CD4-positive, alpha-beta T cell treated with Interleukin-2 at 100 ng/mL for 4 hours (primary cell): ENCODE measurements at places on chromosomes 6 and 20.

- DNase-seq = peak; percentile 83
Measured at GRCh38 chr6:25050356-25050755, 114.6 kb upstream of the RIPOR2 start.

- DNase-seq = no peak
Measured at GRCh38 chr6:160027076-160027475, 58.2 kb downstream of the IGF2R start.

DNA sequence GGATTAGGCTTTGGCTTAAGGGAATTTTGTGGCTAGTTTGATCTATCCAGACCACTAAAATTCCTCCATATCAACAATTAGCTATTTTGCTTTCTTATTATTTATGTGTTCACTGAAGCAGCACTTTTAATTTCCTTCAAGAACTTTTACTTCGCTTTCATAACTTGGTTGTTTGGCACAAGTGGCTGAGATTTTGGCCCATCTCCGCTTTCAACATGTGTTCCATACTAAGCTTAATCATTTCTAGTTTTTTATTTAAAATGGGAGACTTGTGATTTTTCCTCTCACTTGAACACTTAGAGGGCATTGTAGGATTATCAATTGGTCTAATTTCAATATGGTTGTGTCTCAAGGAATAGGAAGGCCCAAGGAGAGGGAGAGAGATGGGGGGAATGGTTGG lies 102.4 kb upstream of the HSF2 start:
- DNase-seq = no peak

DNA sequence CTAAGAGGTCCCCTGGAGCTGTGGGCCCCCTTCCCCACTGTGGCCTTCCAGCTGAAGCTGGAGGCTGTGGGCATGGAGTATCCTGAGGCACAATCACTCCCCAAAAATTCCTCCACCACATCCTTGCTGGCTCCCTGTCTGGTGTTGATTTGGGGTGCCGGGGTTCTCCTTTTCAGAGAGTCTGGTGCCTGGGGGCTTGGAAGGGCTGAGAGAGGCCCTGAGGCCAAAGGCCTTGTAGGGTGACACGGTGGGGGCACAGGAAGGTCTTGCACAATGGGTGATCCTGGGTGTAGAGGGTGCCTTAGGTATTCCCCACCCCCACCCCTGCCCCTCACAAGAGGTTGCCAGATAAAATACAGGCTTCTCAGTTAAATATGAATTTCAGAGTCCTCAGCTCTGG lies 33.2 kb upstream of the VEGFA start:
- no peak for DNase-seq

- DNase-seq = no peak
Measured at GRCh38 chr20:39849664-39850063, 839.4 kb downstream of the MAFB start.

- no peak for DNase-seq
Measured at GRCh38 chr6:87944541-87944954, 103.1 kb upstream of the SPACA1 start.

GRCh38 chr6:64990652-64991304 lies 716.2 kb downstream of the EYS start:
- DNase-seq = no peak

DNA sequence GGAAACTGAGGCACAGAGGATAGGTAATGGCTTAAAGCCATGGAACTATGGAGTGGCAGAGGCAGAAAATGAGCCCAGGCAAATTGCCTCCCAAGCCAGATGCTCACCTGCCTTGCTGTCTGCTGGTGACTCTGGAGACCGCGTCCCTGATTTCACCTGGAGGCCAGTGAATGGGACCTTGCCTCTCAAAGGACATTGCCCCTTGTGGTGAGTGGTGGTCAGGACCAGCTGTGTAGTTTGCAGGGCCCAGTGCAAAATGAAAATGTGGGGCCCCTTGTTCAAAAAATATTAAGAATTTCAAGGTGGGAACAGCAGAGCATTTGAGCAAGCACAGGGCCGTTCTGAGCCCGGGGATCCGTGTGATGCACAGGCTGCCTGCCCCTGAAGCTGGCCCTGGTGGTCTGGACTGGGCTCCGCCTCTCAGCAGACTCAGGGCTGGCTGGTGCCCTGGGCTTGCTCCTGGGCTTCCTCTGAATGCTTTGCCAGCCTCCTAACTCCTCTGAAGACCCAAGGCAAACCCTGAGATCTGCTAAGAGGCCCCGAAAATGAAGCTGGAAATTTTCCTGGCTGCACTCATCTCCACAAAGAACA lies 19.8 kb upstream of the KCNG1 start:
- no peak for DNase-seq

DNA sequence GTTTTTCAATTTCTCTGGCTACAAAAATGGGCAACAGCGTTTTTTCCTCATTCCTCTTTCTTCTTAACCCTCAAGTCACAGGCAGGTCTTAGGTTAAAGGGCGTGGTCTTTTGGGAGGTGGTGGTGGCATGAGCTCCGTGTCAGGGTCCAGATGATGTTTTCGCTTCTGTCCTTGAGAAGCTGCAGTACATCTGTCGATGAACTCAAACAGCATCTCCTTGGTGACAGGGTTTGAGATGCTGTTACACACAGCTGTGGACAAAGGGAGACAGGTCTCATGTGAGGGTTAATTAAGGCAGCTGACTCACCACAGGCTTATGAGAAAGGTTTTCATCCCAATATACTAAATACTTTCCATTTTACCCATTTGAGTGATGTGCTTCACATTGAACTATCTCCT lies 350.8 kb downstream of the RNGTT start:
- DNase-seq = no peak

- DNase-seq = no peak
Measured at GRCh38 chr6:42618686-42619085, 54.9 kb downstream of the UBR2 start.

DNA sequence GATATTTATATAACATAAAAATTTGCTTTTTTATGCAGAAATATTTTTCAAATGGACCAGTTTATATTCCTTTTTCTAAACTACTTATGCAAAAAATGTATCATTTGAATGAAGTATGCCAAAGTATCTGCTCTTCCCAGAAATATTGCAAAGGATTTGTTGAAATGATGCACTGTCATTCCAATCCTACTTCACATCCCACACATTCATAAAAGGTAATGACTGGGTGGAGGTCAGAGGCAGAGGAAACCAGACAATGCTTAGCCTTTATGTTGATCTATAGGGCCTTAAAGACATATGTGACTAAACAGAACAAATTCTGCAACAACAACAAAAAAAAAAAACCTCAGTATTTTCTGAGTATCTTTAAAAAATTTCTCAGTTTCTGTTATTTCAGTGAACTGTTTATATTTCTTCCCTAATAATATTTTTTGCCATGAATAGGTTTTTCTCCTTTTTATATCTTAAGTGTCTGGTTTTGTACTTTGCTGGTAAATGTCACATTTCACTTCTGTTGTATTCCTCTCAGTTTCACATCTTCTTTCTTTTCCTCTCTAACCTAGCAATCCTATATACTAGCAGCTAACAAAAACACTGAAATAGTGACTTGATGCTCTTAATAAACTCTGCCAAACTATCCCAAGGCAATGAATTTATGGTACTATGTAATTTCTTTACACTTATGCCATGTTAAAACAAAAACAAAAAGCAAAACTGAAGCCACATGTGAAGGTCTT lies 374.1 kb downstream of the BCKDHB start:
- no peak for DNase-seq

GRCh38 chr6:137261361-137261760 lies 42.2 kb upstream of the IFNGR1 start:
- DNase-seq = no peak

GRCh38 chr6:148854992-148855391 lies 108.2 kb downstream of the UST start:
- no peak for DNase-seq

DNA sequence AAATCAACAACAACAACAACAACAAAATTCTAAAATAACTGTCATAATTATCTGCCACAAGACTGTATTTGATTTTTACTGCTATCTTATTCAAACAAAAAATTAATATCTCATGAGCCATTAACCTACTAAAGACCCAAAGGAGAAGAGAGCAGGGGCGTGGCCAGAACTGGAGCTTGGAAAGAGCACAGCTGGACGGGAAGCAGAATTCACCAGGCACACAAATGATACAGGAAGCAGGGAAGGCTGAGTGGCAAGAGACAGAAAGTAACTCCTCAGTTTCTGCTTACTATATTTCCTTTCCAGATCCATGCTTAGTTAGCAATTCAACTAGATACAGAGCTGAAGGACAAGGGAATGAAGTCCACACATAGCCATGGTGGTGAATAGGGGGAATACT lies 54.4 kb downstream of the FKBP5 start:
- no peak for DNase-seq
